ENCODE measurements at places on chromosomes 12 and 14. TPM values are rescaled to one million over a fixed set of nuclear protein-coding genes. Genes with fewer than 3 reads are reported as not detected.

Gene LRFN5
- under 0.01 TPM for total RNA-seq

Gene SLC25A47
- total RNA-seq, result not detected

Gene BEGAIN
- not detected for total RNA-seq

Gene CSRP2
- 13.4 TPM for total RNA-seq

Gene TEX52
- not detected for total RNA-seq

Gene WNT1
- total RNA-seq, result not detected

Gene LRTM2
- total RNA-seq, result not detected

Gene TAS2R30
- 9.7 TPM for total RNA-seq

Gene SLC5A8
- not detected for total RNA-seq

Gene TC2N
- 0.29 TPM for total RNA-seq

Gene VRTN
- total RNA-seq, result not detected

Gene KITLG
- 62.5 TPM for total RNA-seq

Gene SSTR1
- total RNA-seq, result under 0.01 TPM
